Cortex of kidney (tissue), 1 donor: ENCODE measurements at places on chromosomes 5 and 9.

- no peak for DNase-seq
These were observed 982 bp downstream of the EPB41L4A start for GRCh38 chr5:112417931-112418658.

DNA sequence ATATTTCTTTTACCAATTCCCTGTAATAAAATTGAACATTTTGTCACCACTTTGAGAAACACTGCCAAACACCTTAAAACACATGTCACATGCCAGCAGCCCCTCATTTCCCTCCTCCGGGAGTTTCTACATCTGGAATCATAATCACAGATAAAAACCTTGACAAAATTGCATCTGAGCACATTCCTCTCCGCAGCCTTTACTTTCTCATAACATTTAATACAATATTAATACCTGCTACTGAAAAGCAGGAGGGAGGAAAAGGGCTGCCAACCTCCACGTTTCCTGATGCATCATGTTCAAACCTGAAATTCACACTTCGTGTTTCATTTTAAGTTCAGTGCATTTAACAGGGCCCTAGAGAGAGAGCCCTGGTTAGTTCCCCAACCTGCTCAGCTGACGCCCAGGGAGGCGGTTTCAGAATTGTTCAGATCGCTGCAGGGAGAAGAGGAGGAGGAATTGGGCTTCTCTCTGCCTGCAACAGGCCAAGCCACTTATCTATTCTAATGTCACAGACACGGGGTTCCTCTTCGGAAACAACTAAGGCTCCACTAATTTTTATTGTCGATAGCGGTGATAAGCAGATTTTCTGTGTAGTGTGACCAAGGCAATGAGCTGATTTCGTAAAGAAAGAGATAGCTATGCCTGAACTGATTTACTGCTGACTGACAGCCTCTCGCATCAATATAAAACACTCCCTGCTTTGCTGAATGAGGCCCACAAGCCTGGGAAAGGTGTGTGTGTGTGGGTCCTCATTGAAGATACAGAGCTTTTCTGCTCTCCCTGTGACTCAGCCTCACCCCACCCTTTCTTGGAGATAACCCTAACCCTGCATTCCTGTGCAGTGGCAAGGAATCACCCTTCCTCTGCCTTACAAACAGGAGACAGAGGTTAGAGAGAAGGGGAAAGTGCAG is 4.9 kb upstream of the LHX2 start:
- no peak for DNase-seq

DNA sequence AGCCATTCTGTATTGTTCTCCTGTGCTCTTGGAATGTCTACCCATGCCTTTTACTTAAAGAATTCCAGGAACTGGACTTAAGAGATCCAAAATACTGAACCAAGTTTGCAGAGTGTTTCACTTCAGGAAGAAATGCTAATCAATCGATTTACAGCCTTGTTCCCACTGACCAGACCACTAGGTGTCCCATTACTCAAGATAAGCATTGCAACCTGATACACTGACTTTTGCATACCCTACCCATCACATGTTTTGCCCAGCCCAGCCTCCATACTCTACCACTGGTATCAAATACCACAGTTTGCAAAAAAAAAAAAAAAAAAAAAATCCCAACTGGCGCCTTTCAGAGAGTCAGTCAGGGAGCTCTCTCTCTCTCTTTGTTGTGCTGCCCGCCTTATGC is 550.8 kb downstream of the CDH9 start:
- DNase-seq: no peak

DNA sequence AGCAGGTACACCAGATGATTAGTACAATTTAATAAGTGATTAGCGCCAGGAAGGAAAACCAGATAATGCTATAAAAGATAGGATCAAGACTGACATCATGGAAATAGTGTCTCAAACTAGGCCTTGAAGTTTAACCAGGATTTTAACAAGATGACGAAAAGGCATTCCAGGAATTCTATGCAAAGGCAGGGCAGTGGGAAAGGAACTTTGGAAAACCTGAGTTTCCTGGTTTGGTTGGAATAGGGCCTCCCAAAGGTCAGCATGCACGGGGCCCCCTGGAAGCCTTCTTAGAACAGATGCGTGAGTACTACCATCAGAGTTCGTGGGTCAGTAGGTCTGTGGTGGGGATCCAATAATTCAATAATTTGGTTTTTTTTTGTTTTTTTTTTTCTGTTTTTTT is 935.2 kb upstream of the DMAC1 start:
- DNase-seq: no peak

DNA sequence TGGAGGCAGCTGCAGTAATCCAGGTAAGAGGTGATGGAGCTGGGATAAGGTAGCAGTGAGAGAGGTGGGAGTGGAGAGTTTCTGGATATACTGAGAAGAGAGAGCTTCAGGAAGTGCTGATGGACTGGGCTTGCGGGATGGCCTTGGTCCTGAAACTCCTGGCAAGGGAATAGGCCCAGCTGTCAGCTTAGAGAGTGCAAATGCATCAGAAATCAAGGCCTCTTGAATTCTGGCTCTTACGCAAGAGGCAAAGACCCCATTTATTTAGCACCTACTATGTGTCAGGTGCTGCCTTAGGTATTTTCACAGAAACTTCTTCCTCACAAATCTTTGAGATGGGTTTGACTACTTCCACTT is 227.2 kb upstream of the MAP3K1 start:
- DNase-seq: no peak
